Activated CD4-positive, alpha-beta T cell treated with anti-CD3 and anti-CD28 coated beads, Interleukin-2, amount 10 ng/mL, durations not matched to agents 7 days and 5 days (primary cell): ENCODE measurements at places on chromosomes 4 and X. TPM values are rescaled to one million over a fixed set of nuclear protein-coding genes. Genes with fewer than 3 reads are reported as not detected.

The CACNA1F gene
- 0.33 TPM for total RNA-seq

The CSAG1 gene
- not detected for total RNA-seq

DNA sequence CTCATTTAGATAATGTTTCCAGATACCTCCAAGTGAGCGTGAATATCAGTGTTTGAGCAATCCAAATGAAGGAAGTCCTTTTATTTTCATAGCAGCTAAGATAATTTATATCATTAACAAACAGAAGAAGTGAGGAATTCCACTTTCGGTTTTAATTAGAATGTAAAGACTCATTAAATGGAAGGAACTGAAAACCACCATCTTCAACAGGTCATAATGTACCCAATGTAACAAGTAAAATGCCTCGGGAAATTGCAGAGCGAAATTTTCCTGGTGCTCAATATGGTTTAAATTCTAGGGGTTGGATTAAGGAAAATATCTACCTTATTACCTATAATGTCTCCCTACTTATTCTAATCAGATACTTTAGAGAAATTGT, 33.9 kb upstream of the SLC9A7 start:
- DNase-seq = no peak

- no peak for DNase-seq
Observed at GRCh38 chrX:150236327-150236726, 126.8 kb upstream of the MAMLD1 start.

GRCh38 chrX:153851981-153852380, 21.6 kb upstream of the PDZD4 start:
- no peak for DNase-seq

GRCh38 chrX:37786624-37787422, 7.0 kb downstream of the CYBB start:
- no peak for DNase-seq
